NCI-H2171 (cell line): ENCODE measurements at places on chromosomes 2 and 18.

GRCh38 chr2:69489793-69490192, 52.6 kb upstream of the NFU1 start:
- DNase-seq: no peak

- no peak for DNase-seq
Observed at GRCh38 chr2:119476301-119477112, 44.9 kb downstream of the TMEM37 start.

DNA sequence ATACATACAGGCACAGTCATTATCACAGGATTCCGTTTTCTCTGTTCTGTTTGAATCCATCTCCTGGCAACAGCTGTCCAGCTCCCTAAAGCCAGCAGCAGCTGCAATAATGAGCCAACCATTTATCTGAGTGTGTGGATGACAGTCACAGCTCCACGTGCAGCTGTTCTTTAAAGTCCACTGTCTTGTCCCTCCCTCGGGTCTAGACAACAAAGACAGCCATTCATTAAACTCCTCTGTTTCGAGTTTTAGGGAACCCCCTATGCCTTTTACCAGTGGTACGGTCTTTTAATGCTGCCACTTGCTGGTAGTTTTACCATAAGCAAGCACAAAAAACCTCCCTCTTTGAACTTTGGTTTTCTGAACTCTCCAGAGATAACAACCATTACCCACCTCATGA, 16.0 kb upstream of the MSGN1 start:
- no peak for DNase-seq

DNA sequence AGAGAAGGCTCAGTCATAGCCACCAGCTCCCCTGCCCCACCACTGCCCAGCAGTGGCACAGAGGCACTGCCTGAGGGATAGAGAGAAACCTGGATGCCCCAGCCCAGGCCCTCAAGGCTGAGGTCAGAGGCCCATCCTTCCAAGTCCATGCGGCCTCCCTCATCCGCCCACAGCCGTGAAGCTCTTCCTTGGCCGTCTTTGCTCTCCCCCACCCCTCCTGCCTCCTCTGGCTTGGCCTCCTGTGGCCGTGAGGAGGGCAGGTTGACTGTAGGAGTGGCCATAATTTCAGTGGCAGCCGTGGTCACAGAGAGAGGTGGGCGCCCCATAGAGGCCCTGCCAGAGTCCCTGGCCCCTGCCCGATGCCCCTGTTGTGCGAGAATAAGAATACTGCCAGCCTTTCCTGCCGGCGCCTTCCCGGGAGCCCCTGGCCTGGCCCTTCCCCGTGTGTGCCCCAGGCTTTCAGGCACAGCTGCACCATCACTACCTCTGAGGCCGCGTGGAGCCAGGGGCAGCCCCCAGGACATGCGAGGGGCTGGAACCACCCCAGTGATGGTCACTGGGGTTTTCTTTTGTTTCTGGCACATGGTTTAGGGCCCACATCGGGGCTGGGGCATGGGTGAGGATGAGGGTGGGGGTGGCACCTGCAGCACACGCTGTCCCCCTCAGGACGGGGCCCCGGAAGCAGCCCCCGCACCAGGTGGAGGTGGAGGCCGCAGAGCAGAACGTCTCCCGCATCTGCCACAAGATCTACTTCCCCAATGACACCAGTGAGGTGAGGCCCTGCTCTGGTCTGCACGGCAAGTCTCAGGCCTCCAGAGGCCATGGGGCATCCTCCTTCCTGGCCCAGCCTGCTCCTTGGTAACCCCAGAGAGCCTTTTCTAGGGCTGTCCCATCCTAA, 13.1 kb upstream of the GPR17 start:
- no peak for DNase-seq

DNA sequence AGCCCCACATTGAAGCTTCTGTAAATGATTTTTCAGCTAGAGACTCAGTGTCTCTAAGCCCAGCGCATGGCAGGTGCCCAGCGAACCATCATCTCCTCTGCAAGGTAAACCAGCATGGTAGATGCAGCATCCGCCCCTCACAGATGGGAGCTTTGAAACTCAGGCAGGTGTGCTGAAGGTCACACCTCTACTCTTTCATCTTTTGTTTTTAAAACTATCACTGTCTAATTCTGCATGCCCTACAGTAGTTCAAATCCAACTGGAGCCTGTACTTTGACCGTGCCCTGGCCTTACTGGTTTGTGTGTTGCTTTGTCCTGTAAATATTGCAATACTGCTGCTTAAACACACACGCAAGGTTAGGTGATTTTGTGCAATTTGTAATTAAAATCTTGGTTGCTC, 831.1 kb downstream of the GALR1 start:
- no peak for DNase-seq

GRCh38 chr18:74252039-74252395, 39.7 kb downstream of the CYB5A start:
- DNase-seq: no peak

DNA sequence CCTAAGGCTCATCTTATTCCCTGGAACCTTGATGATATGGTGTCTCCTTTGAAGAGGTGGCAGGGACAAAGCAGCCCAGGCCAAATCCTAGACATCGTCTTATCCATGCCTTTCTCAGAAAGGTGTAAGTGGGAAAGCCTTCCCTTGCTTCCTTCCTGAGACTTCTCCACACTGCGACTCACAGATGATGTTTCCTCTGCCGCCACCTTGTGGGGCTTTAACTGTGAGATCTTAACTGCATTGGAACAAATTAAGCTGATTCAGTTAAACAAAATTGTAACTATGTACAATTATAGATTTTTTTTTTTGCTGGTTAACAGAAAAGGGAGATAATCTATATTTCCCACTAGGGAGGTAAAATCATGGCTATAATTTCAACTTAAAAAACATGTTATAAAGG, 10.0 kb upstream of the GCA start:
- DNase-seq: peak; percentile 2

- no peak for DNase-seq
Observed at GRCh38 chr2:53424902-53425301, 342.7 kb upstream of the CHAC2 start.

DNA sequence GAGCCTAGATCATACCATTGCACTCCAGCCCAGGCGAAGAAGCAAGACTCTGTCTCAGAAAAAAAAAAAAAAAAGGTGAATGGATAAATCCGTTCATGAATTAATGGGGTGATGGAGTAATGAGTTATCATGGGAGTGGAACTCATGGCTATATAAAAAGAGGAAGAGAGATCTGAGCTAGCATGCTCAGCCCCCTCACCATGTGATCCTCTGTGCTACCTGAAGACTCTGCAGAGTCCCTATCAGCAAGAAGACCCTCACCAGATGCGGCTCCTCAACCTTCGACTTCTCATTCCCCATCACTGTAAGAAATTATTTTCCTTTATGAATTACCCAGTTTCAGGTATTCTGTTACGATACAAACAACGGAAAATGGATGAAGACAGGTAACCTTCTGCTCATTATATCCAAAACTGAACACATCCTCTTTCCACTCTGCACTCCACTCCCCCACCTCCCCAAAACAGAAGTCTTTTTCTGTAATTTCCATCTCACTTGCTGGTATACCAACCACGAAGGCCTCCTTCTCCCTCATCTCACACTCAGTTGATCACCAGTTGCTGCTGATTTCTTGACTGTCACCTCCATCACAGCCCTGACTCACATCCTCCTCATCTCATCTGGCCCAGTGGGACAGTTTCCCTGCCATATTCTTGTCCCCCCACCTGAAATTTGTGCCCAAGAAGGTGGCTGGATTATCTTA, 8.8 kb downstream of the RETREG2 start:
- no peak for DNase-seq

DNA sequence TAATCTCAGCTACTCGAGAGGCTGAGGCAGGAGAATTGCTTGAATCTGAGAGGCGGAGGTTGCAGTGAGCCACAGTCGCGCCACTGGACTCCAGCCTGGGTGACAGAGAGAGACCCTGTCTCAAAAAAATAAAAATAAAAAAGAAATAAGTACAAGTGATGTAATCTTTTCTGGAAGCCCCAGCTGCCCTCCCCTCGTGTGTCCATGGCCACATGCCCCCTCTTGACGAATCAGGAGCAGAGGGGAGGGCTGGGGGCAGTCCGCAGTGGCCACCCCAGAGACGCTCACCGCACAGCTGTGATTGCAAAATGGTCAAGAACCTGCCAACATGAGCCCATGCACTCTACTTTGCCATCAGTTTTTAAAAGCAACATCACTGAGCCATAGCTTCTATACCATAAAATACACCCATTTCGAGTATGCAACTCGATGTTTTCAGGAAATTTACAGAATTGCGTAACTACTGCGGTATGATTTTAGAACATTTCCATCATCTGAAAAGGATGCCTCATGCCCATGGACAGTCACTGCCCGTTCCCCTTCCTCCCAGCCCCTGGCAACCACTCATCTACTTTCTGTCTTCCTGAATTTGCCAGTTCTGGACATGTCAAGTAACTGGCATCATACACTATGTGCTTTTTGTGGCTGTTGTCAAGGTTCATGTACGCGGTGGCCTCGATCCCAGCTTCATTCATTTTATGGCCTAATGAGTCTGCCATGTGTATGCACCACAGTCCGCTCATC, 88.1 kb downstream of the NDUFA10 start:
- DNase-seq: no peak

- DNase-seq: no peak
Observed at GRCh38 chr2:44942304-44943030, 965 bp downstream of the SIX3 start.

DNA sequence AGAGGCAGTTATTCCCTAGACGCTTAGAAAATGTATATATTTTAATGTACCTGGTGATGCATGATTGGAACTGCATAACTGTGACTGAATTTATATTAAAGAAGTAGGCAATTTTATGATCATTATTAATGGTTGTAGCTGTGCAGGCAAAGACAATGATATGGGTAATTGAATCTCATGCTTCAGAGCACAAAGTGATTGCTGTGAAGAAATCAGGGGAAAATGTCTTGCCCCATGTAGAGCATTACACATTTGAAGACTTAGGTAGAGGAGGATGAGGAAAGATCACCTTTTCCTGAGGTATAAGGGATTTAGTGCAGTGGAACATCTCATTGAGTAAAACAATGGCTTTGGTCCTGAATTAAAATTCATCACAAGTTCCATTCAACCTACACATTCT, 246.8 kb upstream of the DCC start:
- DNase-seq: no peak

DNA sequence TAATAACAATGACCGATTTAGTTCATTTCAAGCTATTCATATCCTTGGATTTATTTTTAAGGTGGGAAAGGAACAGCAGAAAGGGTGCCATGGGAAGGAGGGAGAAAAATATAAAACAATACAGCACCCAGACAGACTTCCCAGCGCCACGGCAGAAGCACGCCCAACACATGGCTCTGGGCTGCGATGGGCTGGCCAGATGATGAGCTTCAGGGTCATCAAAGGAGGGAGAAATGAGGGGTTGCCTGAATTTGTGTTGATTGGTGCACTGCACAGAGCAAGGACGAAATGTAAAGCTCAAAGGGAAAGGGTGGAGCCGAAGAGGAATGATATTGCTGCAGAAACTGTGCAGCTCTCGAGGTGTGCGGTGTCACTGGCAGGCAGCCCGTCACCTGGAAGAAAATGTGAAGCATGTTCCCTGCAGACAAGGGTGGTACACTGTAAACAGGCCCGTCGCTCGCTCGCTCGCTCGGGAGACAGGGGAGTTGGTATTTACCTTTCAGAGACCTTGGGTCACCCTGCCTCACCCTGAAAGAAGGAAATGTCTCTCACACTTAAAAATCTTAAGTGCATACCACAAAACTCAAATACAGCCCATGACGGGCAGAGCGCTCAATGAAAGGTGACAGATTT, 195.5 kb upstream of the CTAGE1 start:
- DNase-seq: no peak

- no peak for DNase-seq
Observed at GRCh38 chr2:105244451-105244850, 2.9 kb downstream of the GPR45 start.

- DNase-seq: no peak
Observed at GRCh38 chr2:172455121-172455515, 27.7 kb downstream of the ITGA6 start.

DNA sequence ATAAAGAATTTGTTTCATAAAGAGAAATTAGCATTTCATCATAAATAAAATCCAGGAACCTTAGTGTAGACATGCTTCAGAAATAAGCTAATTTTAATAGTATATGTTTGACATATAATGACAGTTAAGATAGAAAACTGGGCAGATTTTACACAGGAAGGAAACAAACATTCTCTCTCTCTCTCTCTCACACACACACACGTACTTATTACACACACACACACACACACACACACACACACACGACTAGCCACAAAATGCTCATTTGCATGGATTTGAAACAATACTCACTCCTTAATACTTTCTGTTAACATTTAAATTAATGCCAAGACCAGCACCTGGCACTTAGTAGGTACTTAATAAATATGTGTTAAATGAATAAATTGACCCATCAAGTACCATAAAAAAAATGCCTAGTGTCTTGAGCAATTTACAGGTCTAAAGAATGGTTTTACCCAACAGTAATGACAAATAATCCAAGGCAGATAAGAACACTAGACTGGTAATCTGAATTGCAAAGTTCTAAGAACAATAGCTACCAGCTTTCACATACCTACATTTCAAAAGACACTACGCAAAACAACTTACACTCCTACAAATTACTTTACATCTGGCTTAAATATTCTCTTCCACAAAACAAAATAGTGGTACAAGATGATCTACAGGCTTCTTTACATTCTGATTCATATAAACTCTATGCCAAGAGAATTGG, 2.9 kb upstream of the GALNT3 start:
- no peak for DNase-seq

- DNase-seq: no peak
Observed at GRCh38 chr2:70710038-70710690, 57.8 kb downstream of the ADD2 start.

DNA sequence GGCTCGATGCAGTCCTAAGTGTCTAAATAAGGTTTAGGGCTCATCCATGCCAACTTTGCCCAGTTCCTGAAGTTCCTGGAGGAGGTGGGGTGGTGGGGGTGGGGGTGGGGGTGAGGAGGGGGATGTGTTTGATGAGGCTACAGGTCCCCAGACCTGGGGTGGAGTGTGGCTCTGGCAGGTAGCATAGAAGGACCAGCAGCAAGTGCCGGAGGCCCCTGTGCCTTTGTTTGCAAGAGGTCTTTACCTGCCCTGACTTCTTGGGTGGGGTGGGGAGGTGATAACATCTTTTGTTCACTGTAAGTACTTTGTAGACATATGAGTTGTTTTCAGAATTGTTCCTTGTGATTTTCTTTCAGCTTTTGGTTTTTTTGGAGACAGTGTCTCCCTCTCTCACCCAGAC, 10.0 kb downstream of the SH3BP4 start:
- no peak for DNase-seq

DNA sequence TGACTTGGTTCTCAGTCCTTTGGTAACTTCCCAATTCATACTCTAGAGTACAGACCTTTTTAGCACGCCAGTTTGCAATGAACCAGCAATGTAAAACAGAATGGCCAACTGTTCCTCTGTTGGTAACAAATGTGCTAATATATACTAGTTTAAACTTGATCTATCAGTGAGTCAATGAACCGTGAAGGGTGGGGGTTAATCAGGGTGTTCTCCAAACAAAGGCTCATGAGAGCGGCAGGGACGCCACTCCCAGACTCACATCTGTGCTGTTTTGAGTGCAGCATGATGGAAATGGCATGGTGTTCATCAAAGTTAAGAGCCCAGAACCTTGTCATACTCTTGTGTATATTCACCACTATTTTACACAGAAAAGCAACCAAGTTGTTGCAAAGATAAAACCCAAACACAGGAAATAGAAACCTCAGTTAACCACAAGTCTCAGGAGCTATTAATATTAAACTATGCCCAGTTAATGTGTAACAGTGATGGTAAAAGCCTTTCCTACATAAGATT, 70.3 kb downstream of the CERKL start:
- DNase-seq: peak; percentile 95

GRCh38 chr2:170504810-170505145, 210.4 kb upstream of the SP5 start:
- DNase-seq: no peak
